Kidney tubule cell (primary cell): ENCODE measurements at places on chromosomes 6 and 20.
A peak's percentile ranks its signal among the peaks of the same experiment; 100 is the strongest.

- DNase-seq = no peak
Observed at GRCh38 chr6:104459543-104459942, 400.2 kb downstream of the HACE1 start.

DNA sequence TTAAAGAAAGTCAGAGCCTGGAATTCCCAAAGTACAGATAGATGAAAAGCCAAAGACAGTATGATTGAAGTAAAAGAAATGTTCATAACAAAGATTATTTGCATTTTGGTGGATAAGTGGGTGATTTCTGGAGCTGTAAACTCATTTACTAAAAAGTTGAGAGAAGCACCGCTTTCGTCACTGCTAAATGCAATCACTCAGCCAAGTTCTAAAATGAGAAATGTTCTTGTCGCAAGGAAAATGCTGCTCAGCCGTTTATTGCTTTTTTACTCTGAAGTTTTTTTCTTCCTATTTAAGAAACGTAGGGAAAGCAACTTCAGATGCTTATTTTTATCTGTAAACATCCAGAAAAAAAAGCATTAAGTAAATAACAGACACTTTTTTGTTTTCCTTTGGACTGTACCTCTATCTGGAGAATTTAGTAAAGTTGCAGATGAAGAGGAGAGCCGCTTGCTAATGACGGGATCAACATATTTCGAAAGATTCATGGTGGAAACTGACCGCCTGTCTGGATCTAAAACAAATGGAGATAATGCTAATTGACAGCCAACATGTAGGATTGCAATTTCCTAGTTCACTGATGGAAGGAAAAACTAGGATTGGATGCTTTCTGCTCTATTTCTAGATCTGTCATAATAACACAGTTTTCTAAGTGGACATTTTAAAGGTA, 93.8 kb upstream of the BCLAF1 start:
- no peak for DNase-seq

DNA sequence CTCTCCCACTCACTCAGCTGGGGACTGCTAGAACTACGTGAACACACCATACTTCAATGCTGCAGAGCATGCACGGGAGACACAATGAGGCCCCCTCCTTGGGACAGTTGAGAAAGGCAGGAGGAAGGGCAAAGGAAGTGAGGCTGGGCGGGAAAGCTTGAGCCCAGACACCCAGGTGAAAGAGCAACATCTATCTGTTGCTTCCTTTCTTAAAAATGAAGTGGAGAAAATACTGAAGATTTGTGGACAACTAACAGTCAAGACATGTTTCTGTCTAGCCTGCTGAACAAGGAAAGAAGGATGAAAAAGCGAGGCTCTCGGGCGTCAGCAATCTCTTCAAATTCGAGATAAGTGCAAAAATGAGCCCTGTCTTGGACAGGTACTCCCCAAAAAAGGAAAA, 3.0 kb upstream of the NNAT start:
- DNase-seq = no peak

GRCh38 chr20:14599613-14600012, 262.2 kb upstream of the FLRT3 start:
- DNase-seq = no peak

DNA sequence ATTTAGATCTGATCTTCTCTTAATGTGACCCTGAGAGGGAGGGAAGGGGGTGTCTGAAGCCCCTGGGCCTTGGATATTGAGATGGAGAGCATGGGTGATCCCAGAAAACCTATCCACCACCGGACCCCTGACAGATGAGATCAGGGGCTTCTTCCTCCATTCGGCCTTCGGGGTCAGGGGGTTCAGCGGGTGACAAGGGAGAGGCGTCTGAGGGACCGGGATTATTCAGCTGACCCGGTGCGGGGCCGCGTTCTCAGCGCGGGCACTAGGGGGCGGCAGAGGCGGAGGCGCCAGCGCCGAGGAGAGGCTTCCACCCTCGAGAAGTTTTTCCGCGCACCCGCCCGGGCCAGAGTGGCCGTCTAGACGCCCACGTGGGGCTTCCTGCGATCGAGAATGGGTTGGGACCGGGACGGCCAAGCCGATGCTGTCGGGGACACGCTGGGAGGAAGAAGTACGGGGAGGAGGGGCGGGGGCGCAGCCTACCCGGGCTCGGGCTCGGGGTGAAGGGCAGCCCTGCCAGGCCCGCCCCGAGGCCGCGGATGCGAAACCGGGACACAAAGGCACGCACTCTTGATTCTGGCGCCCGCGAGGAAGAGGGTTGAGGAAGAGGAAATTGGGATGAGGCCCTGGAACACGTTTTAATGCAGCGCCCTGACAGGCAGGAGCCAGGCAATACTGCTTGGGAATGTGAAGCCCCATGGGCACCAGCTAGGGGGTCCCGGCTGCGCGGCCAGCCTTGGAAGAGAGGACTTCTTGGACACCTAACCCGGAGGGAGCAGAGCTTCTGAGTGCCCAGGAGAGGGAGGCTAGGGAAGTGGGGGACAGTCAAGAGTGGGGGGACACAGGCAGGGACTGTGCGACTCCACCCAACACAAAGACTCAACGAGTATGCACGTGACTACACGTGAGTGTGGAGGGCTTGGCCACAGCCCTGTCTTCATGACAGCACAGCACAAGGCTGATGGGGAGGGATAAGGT, 30.6 kb downstream of the COL11A2 start:
- DNase-seq = peak; percentile 57

GRCh38 chr6:84013931-84014330, 19.6 kb upstream of the MRAP2 start:
- no peak for DNase-seq

- DNase-seq = no peak
Observed at GRCh38 chr6:22361576-22361975, 64.7 kb upstream of the PRL start.
